Substantia nigra (tissue), 51 donors: ENCODE measurements at places on chromosomes 7 and 10.

GRCh38 chr7:158238616-158239289, 348.9 kb downstream of the PTPRN2 start:
- DNase-seq: no peak

- no peak for DNase-seq
Observed at GRCh38 chr7:12281038-12281437, 69.9 kb downstream of the TMEM106B start.

DNA sequence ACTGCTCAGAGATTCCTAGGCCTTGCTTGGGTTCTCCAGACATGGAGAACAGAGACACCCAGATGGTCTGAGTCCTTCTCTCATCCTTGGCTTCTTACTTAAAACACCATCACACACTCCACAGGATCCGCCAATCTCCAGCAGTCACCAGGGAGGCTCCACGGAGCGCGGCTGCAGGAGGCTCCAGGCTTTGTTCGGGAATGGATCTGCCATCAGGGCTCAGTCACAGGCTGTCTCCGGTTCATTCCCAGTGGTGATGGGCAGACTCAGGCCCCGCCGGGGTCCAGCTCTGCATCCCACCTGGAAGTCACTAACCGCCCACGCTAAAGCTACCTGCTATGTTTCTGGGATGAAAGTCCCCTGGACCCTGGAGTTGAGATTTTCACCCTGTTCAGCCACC, 312.9 kb downstream of the TCERG1L start:
- no peak for DNase-seq

GRCh38 chr7:24227603-24228359, 56.2 kb upstream of the NPY start:
- DNase-seq: no peak

DNA sequence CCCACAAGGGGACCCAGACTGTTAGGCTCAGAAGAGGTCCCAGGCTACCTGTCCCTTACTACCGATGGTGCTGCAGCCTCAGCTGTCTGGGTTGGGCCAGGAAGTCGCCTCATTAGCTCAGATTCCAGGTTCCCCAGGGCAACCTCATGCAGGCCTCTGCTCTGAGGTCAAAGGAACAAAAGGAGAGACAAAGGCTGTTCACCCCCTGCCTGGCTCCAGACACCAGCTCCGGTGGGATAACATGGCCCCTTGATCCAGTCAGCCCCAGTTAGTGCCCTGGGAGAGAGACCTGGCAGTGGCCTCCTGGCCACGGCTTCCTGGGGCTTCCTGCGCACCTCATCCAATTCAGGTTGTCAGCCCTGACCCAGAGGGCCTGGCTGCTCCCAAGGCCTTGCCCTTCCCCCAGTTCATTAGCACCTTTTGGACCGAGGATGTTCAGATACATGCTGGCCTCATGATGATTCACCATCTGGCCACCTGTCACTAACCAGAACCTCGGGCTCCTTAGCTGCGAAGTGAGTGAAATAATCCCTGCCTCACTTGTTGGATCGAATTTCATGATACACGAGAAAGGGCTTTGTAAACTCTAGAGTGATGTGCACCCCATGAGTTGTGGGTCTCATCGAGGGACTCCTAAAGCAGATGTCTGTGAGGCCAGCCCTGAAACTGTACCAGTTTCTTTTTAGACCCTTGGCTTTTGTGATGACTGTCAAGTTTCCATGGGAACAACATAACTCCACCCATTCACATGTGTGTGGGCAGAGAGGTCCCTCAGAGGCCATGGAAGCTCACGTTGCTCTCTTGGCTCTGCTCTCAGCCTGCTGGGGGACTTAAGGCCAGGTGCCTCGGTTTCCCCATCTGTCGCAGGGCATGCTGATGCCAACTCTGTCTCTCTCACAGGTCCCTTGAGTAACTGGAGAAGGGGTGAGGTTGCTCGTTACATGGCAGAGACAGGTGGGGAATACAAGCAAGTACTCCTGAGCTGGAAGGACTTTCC, 79.5 kb upstream of the PCBD1 start:
- no peak for DNase-seq

- DNase-seq: no peak
Observed at GRCh38 chr7:152876749-152877148, 117.2 kb downstream of the ACTR3B start.

- DNase-seq: no peak
Observed at GRCh38 chr7:70935311-70935710, 196.6 kb upstream of the GALNT17 start.

DNA sequence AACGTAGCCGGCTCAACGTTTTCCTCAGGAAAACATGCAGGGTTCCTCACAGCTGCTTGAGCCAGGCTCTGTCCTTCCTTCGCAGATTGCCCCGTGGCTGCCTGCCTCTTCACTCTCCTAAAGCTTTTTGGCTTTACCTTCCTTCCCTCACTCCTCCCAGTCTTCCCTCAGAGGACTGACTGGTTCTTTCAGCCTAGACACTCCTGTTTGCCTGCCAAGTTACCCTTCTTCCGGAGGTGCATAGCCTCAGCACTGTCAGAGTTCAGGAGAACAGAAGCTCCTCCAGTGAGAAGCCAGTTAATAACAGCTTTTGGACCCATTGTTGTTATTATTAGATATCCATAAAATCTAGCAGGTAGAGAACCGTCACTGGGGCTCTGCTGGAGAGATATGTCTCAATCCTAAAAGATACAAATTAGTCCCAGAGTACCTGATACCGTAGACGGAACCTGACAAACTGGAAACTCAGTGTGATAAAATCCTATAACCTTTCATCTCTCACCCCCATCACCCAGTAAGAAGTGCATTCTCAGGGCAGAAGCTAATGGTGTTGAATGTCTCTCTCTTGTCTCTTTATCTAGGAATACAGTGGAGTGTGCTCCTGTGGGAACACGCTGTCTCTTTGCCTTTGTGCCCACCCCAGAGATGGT, 79.6 kb downstream of the SND1 start:
- DNase-seq: no peak

GRCh38 chr10:1546431-1547110, 190.8 kb downstream of the ADARB2 start:
- peak; percentile 49 for DNase-seq

- no peak for DNase-seq
Observed at GRCh38 chr10:35523670-35524225, 81.4 kb upstream of the GJD4 start.

DNA sequence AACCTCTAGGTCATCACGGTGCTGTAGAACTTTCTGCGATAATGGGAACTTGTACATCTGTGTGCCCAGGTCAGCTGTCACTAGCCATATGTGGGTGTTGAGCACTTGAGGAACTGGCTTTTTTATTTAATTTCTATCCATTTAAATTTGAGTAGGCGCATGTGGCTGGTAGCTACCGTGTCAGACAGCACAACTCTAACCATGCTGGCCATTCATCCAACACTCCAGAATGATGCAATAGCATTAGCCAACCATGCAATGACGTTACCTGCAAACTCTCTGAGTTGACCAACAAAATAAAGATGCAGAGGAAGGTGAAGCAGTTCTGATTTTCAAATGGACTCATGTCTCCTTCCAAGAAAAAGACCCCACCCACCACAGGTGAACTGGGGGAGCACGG, 24.4 kb upstream of the CHST15 start:
- DNase-seq: no peak

DNA sequence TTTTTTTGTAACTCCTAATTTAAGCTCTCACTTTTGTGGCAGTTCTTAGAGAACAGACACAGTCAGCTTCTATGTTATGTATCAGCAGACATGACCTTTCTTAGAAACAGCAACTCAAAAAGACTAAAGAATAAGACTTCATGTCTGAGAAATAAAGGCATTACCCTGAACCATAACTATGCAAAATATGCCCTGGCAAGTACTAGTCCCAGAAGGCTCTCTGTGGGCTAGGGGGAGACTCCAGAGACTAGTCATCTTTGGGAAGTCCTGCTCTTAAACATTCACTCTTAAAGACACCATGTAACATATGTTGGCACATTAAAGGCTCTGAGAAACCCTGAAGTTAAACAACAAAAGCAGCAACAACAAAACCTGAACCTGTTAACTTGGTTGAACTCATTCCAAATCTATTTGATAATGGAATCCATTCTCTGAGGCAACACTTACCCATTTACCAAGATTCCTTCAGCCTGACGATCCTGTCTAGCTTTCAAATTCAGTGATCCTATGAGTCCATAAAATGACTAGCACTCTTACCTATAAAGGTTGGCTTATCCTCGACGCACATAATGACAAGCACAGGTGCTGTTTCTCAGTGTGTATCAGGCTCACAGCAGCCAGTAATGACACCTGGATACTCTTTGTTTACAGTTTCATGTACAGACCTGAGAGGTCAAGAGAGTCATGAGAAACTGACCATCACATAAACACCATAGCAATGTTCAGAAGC, 62.3 kb downstream of the OSBPL3 start:
- no peak for DNase-seq

DNA sequence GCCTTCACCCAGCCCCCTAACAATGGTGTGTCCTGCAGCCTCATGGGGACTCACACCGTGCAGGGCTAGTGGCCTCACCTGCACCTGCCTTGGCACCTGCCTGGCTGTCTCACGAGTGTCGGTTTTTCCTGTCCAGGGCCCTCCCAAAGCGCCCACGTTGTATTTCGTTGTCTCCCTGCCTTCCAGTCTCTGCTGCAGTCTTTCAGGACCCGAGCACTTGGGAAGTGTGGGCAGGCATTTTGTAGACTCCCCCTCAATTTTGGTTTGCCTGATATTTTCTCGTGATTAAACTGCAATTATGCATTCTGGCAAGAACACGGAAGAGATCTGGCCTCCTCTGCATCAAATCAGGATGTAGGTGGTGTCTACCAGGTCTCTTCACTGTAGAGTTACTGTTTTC, 17.9 kb downstream of the BNIP3 start:
- no peak for DNase-seq

GRCh38 chr10:131420867-131421266, 109.3 kb upstream of the TCERG1L start:
- no peak for DNase-seq

DNA sequence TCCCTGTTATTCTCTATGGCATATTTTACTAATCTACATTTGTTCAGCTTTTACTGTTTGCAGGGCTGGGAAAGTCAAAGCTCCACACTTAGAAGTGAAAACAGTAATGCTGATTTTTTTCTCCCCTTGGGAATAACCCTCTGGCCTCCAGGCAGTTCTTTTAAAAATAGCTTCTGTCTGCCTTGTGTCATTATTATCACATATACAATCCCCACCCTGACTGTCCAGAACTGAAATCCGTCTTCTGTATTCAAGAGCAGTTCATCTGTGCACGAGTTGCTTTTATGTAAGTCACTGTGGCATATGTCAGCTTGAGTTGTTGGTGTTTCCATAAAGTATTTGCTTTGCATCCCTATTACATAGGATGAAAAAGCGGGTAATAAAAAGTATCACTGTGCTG, 1221.1 kb upstream of the CELF2 start:
- DNase-seq: no peak

DNA sequence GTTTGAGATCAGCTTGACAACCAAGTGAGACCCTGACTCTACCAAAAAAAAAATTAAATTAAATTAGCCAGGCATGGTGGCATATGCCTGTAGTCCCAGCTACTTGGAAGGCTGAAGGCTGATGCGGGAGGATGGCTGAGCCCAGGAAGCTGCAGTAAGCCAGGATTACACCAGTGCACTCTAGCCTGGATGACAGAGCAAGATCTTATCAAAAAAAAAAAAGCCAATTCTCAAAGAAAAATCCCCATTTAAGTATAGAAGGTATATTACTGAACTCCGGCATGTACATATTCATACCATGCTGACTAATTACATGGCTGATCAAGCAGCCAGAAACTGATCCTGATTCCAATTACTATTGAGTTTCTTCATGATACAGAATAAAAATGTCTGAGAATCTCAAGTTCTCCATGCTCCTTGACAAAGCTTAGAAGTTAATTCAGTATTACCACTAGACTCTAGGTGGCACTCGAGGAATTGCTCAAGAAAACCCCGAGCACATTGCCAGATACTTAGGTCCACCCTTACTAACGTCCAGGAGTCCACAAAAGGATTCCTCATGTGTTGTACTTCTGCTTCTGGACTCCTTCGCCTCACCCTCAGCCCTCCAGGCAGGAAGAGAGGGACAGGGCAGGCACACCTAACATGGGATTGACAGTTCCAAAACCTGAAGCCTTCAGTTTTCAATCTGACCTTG, 148.9 kb downstream of the PARD3 start:
- no peak for DNase-seq

- no peak for DNase-seq
Observed at GRCh38 chr10:68315582-68315981, 16.3 kb upstream of the HNRNPH3 start.

- DNase-seq: no peak
Observed at GRCh38 chr10:88086187-88086960, 222.9 kb downstream of the PTEN start.

DNA sequence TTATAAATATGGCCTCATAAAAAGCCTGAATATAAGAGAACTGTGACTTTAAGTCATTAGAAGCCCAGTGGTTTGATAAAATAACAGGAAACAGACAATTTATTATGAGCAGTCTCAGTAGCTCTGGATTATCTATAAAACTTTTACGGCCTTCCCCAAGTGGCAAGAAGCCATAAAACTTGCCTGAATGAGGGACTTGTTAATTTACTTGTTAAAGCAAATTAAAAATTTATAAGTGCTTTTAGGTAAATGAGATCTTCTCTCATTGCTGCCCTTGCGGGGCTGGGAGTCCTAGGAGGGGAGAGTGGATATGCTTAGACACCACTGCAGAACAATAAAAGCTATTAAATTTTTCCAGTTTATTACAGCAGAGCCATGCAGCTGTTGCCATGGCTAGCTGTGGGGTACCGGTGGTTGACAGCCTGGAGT, 499.9 kb downstream of the AUTS2 start:
- no peak for DNase-seq

DNA sequence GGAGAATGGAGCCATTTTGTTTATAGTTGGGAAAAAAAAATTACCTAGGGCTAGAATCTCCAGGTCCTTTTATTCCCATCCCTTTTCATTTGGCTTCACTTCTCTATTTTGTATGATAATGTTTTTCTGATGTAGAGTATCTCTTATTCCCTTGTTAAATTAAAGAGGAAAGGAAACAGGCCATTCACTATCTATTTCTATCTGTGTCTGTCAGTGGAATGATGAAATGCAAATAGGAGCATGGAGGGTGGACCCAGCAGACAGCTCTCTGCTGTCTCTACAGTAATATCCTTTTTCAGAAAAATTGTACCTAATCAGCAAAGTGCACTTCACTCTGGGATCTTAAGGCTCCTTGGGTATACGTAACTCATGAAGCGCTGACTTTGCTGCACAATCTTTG, 136.0 kb downstream of the SRI start:
- DNase-seq: no peak
